ENCODE measurements at places on chromosomes 3 and 15.

DNA sequence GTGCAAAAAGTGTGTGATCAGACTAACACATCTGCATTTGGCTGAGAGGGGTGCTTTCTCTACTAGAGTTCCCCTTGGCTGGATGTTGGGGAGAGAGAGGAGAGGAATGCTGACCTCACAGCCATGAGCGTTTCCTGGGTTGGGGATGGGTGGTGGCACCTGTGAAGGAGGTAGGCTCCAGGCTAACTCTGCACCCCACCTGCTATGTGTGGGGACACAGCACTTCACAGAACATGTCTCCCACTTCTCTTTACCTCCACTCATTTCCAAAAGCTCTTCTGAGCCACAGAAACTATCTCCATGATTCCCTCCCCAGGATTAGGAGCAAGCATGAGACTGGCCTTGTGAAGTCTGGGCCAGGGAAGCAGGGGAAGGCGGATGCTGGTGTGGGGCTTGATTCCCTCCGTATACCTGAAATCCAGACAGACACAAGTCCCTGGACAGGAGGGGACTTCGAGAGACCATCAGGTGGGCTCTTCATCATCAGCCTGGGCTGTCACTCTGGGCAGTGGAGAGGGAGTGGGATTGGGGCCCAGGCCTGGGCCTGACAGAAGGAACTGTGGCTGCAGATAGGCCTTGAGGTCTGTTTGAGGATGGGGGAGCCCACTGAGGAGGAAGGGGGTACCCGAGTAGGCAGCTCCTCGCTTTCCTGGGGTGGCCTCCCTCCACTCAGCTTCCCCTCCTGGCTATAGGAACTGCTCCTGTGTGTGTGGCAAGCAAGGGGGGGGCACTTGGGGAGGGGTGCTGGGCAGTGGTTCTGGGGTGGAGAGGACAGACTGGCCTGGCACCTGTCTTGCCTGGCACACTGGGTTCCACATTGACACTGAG is 40.7 kb downstream of the FEM1B start:
- no peak for DNase-seq

DNA sequence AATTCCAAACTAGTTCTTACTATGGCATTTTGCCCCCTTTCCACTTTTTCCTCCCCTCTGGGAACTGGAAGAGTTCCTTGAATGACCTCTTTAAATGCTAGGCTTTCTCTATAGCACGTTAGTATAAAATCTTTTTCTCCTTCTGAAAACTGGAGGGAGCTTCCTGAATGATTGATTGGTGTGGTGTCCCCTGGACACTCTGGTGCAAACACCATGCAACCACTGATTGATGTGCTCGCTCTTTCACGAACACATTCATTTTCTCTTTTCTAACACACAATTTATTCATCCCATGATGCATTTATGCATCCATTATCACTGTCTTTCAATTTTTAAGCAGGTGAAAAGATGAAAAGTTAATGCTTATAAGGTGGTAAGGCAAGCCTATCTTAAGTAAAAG is 159.1 kb upstream of the NANOGP8 start:
- DNase-seq, result no peak

- DNase-seq, result no peak
Measured at GRCh38 chr3:129592381-129593131, 13.9 kb downstream of the PLXND1 start.

DNA sequence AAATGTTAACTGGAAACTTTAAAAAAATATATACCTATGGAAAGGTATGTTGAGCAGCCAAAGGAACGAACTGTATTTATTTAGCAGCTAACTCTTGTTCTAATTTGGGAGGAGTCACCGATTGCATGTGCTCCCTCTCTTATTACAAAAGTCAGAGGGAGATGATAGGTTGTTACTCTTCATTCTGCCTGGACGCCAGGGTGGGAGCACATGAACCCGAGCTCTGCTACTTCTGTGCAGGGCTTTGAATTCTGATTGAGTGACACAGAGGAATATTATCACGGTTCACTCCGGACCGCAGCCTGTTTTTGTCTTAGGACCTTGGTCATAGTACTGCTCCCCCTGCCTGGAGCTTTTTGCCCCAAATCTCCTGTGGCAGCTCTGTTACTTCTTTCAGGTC is 36.9 kb upstream of the LRIG1 start:
- no peak for DNase-seq

DNA sequence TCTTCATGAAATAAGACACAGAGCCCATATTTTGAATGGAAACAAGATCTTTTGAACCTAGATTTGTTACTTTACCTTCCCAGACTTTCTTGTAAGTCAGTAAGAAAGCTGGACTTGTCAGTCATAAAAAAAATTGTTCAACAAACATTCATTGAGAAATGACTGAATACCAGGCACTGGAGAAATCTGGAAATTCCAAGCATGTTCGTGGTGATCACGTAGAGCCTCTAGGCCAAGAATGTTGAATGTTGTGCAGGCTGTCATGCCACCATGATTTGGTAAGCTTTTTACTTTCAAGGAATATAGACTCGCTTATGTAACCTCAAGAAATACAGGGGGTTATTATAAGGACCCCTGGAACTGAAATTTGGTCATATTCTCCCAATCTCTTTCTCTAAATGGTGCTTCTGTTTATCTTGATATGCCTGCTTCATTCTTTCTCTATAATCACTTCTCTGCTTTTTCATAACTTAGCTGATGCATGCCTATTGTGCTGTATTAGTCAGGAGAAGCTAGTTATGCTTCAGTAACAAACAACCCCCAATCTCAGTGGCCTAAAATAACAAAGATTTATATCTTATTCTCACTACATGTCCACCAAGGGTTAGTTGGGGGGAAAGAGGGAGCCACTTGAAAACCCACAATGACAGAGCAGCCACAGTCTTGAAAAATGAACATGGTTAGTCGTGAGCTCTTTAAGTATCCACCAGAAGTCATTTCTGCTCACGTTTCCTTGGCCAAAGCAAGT is 3.4 kb upstream of the TPM1 start:
- DNase-seq, result no peak

GRCh38 chr3:152610622-152611021 is 224.3 kb upstream of the P2RY1 start:
- DNase-seq, result no peak

GRCh38 chr3:124041553-124041952 is 49.6 kb upstream of the ROPN1 start:
- DNase-seq, result no peak

- no peak for DNase-seq
Measured at GRCh38 chr15:77167406-77167805, 96.5 kb upstream of the TSPAN3 start.

GRCh38 chr3:172622916-172623700 is 87.8 kb downstream of the NCEH1 start:
- DNase-seq, result no peak

DNA sequence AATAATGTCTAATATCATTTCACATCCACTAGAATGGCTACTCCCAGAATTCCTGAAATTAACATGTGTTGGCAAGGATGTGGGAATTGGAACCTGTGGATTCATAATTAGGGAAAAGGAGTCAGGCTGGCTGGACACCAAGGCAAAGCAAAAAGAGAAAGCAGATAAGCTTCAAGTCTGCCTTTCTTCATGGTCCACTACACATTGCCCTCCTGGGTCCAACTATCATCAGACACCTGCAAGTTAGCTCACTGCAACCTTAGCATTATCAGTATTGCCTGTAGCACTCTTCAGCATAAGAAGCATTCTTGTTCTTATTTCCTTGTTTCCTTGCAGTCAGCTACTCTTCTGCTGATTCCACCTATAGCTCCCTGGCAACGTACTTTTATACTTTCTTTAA is 124.3 kb downstream of the ZNF280D start:
- DNase-seq, result no peak

DNA sequence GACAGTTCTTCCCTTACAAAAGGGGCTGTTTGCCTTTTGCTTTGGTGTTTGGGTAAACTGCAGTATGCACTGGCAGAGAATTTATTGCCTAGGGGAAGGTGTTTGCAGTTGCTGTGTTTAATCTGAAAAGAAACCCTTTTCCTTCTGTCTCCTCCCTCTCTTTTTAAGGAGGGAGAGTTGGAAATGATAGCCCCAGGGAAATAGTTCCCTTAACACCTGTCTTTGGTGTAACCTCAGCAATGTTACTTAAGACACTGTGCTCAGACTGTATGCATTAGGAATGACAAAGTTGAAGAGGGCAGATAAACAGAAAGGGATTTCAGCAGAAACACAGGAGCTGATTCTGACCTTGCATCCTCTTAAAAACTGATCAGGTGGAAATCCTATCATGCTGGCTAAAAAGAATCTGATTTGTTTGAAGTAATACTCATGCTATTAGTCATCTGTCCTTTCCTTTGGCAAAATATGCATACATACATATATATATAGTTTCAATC is 125.4 kb downstream of the TP63 start:
- no peak for DNase-seq

DNA sequence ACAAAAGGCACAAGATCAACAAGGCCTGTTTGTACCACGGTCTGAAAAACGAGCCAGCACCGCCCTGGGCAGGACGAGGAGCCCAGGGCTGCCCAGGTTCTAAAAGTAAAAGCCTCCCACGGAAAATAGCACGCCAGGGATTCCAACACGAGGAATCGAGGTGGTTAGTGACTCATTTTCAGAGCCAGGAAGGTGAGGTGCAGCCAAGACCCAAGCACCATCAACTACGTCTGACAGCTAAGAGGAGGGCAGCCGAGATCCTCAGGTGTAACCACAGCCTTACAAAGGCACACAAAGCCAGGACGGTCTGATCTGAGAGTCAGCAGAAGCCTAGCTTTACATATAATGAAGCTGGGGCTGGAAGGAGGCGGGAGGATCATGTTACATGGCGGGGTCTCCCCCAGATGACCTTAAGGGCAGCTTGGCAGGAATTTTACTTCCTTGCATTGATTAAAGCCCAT is 52.5 kb downstream of the ATP10A start:
- DNase-seq, result peak; percentile 50

- DNase-seq, result no peak
Measured at GRCh38 chr3:15431256-15431837, 3.9 kb downstream of the EAF1 start.

GRCh38 chr3:43390255-43390588 is 103.9 kb downstream of the SNRK start:
- DNase-seq, result no peak

DNA sequence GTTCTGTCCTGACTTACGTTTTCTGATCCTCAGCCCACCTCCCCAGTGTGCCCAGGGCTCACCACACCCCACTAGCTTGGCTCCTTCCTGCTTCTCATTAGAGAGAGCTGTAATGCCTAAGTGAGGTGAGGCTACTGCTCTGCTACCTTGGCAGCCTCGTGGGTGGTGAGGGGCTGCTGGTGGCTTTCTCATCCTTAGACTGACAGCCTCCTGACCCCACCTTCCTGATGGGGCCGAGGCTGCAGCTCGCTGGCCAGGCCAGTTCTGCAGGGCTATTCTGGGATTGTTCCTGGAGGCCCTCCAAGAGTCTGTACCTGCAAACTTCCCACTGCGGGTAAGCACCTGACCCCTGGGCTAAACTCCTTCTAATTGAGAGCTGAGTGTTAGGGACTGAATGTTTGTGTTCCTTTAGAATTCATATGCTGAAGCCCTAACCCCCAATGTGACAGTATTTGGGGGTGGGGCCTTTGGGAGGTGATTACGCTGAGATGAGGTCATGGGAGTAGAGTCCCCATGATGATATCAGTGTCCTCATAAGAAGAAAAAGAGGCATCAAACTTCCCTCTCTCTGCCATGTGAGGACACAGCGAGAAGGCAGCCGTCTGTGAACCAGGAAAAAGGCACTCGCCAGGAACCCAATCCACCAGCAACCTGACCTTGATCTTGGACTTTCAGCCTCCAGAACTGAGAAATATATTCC is 38.1 kb upstream of the IQSEC1 start:
- DNase-seq, result no peak

GRCh38 chr15:33309602-33310276 is 1.0 kb upstream of the RYR3 start:
- no peak for DNase-seq

GRCh38 chr3:182117583-182117982 is 405.9 kb downstream of the SOX2 start:
- no peak for DNase-seq

- no peak for DNase-seq
Measured at GRCh38 chr3:196793246-196793645, 53.6 kb downstream of the PAK2 start.

DNA sequence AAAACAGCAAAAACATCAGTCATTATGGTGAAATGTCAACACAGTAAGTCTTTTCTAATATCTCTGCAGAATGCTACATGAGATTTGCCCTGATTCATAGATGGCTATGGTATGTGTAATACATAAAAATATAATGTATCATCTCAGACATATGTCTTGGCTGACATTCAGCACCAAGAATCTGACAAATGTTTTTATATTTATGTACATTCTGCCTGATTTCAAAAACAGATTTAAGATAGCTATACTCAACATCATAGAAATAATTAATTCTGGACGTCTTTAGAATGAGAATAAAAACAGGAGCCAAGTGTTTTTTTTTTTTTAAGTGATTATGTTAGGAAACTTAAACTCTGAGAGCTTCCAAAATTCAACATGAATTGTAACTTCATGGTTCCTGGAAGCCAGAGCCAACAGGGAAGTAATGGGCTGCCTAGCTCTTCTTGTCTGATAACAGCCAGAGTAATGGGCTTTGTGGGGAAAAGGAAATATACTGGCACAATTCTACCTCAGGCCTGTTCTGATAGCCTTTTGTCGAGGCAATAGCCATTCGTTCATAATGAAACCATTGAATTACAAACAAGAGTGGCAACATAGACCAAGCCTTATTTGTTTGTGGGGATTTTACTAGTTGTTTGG is 184.4 kb downstream of the VGLL4 start:
- DNase-seq, result no peak

GRCh38 chr3:40593351-40593750 is 68.6 kb downstream of the ZNF621 start:
- no peak for DNase-seq

GRCh38 chr15:75454471-75455378 is 3.2 kb upstream of the SIN3A start:
- DNase-seq, result peak; percentile 85

DNA sequence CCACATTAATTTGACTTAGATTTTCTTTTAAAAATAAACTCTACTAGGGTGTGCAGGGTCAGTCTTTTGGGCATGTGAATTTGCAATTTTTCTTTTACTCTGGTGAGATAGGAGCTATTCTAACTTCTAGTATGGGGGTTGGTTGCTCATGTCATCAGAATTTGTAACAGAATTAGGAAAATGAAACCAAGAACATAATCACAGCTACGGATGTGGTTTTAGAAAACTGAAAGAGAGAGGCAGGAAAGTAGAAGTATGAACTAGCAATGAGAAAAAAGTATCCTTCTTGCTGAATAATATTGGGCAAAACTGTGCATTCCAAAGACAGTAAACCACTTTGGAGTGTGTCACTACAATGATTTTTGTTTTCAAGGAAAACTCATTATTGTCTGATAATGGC is 43.3 kb downstream of the ADPGK start:
- DNase-seq, result no peak

- DNase-seq, result no peak
Measured at GRCh38 chr3:56591262-56591661, 34.3 kb downstream of the CCDC66 start.

- DNase-seq, result no peak
Measured at GRCh38 chr15:79967298-79968182, 3.5 kb downstream of the BCL2A1 start.

DNA sequence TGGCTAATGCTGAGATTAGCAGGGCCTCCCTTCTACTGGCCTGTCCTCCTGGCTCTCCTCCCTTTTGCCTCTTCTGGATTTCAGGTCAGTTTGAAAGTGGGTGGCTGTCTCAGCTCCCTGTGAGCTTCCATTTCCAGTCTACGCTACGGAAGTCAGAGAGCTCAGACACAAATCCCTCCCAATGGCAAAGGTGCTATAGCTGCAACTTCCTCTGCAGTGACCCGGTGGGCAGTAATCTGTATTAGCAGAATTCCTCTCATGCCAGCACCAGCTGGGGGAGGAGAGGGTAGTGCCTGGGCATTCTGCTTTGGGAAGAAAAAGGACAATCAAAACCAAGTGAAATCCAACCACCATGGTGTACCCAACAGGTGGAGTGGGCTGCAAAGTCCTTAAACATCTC is 171.4 kb downstream of the STT3B start:
- no peak for DNase-seq

Data from T-cell (primary cell).